ENCODE measurements at places on chromosomes 12 and 14.

GRCh38 chr14:94110552-94111181 lies at the start of gene IFI27:
IFI27 (plus strand) TSS chr14:94110736.
- DNase-seq: no peak

DNA sequence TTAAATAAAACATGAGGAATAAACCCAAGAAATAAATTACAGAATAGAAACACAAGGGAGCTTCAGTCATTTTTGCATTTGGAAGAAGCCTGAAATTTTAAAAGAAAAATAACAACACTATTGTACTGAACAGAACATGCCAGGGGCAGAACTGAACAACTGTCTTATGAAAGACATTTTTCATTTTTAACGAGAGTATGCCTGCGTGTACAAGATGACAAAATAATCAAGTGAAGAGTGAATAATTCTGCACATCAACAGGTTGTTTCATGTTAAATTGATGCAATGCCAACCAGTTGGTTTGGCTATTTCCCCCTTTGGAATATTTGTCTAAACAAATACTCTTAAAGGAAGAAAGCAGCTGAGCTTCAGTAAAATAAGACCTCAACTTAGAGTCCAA lies 103.3 kb upstream of the BTG1 start:
- no peak for DNase-seq

DNA sequence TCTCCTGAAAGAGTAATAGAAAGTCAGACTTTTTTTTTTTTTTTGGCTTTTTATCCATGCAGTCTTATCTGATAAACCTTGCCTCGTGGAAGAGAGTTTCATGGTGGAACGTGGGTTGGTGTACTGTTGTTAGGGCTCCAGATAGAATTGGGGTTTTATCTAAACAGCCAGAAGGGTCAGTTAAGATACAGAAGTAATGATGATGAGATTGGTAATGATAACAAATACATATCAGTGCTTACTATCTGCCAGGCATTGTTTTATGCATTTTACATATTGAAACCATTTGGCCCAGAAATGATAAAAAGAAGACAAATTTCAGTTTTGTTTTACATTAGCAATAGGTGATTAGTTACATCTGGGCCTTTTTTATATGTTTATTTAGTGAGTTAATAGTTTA lies 372.8 kb upstream of the PRICKLE1 start:
- no peak for DNase-seq

- no peak for DNase-seq
Measured at GRCh38 chr12:10243818-10244520, 31.3 kb downstream of the GABARAPL1 start.

GRCh38 chr12:6465467-6466183 lies 4.9 kb downstream of the VAMP1 start:
- DNase-seq: peak; percentile 26

GRCh38 chr14:67942080-67942710 lies 122.6 kb downstream of the RAD51B start:
- DNase-seq: no peak

- no peak for DNase-seq
Measured at GRCh38 chr12:124571556-124571955, 4.1 kb upstream of the NCOR2 start.

GRCh38 chr12:28129031-28129430 lies 61.2 kb upstream of the CCDC91 start:
- no peak for DNase-seq

GRCh38 chr14:93017898-93018297 lies 94.9 kb downstream of the CHGA start:
- DNase-seq: no peak

DNA sequence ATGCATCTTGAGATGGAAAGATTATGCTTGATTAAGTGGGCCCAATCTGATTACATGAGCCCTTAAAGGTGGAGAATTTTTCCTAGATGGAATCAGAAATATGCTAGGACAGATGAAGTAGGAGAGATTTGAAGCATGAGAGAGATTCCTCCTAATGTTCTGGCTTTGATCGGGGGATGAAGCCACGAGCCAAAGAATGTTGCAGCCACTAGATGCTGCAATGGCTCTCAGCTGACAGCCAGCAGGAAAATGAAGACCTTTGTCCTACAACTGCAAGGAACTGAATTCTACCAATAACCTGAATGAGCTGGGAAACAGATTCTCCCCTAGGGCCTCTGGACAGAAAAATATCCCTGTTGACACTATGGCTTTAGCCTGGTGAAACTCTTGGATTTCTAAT lies 82.6 kb upstream of the ATP2B1 start:
- no peak for DNase-seq

- no peak for DNase-seq
Measured at GRCh38 chr14:25121337-25122129, 71.6 kb upstream of the STXBP6 start.

DNA sequence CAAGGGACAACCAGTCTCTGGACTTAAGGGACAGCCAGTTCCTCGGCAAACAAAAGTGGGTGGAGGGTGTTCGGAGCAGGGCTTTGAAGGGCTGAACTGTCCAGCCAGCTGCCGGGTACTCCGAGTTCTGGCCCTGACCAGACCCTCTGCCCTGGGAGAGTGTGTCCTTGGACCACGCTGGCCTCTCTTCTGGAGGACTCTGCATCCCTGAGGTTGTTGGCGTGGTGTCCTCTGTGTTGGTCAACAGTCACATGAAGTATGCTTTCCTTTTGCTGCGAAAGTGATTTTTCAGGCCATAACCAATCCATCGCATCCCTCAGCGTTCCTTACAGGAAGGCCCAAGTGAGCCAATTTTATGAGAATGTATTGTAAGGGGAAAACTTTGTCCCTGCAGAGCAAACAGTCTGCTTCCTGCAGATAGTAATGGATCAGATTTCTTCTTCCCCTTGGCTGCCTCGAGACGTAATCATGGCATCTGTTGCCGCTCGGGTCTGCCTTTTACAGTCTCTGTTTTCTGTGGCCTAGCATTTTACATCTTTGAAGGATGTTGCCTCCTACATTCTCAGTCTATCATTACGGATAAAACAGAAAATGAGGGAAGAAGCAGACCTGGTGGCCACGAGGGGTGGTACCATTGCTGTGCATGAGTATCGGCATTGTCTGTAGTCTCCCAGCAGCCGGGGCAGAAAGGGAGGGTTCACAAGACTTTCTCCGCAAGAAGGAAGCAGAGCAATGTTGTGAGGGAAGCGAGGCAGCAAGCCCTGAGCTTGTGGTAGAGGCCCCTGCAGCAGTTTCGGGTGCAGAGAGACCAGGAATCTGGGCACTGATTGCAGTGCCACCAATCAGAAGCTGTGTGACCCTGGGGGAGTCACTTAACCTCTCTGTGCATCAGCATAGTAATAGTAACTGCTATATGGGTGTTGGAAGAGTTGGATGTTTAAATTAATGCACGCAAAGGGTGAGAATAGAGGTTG lies 47.4 kb downstream of the SMIM41 start:
- peak; percentile 79 for DNase-seq

DNA sequence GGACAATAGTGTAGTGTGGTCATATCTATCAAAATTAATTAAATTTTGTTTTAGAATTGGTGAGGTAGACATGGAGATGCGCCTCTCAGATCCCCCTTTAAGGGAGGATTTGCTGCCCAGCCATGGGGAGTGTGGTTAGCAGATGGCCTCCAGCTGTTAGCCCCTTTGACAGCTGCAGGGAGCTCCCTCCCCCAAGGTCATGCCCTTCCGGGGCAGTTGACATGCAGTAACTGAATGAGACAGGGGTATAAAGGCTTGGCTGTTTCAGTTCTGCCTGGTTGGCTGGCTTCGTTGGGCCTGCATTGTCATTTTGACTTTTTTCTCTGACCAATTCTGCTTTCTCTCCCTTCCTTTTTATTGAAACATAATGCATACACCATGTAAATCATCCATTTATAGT lies 291.5 kb upstream of the SRRM4 start:
- no peak for DNase-seq

DNA sequence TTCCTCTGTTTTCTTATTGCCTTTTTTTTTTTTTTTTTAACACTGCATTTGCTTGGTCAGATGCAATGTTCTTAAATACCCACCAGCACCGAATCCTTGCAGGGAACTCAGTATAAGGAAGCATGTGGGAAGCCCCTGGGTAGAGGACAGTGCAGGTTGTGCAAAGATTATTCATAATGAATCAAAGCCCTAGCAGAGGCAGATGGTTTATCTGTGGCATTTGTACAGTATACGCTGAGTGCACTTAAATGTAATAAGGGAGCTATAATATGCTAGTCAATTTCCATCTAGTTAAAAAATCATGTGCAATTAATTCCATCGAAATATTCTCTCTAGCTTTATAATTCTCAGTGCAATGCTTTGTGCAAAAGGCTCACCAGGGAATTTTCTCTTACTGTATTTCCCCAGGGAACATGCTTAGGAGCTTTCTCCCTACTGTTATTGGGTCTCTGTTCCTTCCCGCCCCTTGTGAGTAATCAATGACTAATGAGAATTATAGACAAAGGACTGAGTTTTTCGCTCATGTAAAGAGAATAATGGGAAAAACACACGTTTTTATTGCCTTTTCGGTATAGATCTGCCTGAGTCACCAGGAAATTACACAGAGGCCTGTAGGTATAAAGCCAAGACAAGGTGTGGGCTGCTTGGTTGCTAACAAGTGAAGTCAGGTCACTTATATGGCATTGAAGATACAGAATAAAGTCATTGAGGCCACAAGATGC lies 1214.3 kb upstream of the TMEM132C start:
- no peak for DNase-seq

DNA sequence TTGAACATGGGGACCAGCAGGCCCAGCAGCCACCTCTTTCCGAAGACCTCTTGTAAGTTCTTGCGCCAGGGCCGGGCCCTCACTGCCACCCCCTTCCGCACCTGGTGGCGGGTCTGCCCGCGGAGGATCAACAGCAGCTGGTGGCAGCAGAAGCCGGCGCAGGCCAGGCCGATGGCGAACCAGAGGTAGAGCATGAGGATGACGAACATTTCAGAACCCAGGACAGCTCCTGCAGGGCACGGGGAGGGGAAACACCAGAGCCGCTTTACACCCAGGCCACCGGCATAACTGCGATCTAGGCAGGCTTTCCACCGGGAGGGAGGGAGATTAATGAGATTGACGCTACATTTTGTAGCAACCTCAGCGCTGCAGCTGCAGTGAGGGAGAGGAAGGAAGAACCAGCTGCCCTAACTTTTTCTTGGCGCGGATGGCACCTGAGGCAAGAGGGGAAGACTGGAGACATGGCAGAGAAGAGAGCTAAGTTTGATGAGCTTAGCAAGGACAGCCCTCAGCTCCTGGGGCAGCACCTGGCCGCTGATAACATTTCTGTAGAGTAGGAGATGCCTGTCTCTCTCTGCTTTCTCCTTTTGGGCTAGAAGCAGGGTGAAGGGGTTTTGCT lies 7.8 kb downstream of the ZDHHC22 start:
- peak; percentile 46 for DNase-seq

GRCh38 chr12:82486524-82487235 lies 128.4 kb downstream of the METTL25 start:
- no peak for DNase-seq

GRCh38 chr14:86057018-86057667 lies 527.2 kb downstream of the FLRT2 start:
- DNase-seq: peak; percentile 23

All from LNCaP clone FGC (cell line).